ENCODE measurements at places on chromosomes 1 and 21.

DNA sequence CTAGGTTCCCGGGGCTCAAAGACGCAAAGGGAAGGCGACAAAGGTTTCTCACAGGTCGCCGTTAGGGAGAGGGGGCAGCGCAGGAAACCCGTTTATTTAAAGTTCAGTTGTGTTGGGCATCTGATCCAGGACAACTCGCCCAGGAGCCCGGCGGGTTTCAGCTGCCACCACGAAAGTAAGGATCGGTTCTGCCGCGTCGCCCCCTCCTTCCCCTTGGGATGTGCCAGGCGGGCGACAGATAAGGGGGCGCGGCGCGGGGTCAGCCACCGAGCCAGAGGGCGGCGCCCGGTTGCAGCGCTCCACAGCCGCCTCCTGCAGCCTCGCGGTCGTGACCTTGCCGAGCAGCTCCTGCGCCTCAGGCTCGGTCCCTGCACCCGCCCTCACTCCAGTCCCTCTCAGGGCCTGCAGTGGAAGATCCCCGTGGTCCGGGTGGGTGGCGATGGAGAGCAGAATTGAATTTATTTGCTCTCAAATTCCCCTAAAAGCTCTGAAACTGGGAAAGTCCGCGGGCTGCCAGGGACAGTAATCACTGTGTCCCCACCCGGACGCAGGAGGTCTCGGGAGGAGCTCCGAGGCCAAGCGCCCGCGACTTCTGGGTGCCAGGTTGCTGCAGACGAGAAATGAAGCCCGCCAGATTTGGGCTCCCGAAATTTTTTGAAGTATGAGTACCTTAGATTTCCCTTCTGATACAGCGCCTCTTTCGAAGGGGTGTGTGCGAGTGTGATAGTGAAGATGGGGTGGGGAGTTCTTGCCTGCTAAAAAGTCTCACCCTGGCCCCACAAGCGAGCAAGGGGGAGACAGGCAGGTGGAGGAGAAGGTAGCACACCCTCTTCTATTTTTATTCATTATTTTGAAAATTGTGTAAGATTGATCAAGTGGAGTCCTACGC lies 28.4 kb upstream of the NFIA start:
- DNase-seq: peak; percentile 14

DNA sequence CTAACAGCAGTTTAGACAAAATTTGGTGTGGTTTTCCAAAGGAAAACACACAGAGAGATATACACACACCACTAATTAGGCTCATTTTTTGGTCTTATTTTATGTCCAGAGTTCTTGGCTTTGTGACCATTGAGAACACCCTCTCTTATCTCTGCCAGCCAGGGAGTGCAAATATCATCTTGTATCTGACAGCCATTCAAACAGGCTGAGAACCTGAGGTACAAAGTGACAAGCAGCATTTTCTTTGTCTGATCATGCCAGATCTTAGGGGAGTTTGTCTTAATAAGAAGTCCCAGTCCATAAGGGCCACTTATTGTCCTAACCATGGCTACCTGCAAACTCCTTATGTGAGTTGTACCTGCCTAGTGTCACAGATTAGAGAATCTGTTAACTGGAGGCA lies 1165.2 kb downstream of the BRINP3 start:
- DNase-seq: no peak

GRCh38 chr1:176159993-176160392 lies 47.1 kb downstream of the COP1 start:
- no peak for DNase-seq

DNA sequence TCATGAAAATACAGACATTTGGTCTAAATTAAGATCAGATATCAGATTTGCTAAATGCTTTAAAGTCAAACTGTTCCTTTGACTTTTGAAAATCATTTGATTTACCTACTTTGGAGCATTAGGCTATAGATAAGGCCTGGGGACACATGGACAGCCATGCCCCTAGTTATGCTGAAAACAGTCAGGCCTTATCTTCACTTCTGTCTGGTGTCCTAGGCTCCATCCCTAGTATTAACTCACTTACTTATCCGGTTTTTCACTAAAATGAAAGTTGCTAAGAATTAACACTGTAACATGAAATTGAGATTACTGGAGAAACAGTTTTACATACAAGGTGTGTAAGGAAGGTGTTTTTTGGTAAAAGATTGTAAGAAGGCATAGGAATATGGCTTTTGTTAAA lies 4.5 kb upstream of the CATSPERE start:
- DNase-seq: no peak

GRCh38 chr1:150970808-150971582 lies 3.6 kb downstream of the CERS2 start:
- no peak for DNase-seq

DNA sequence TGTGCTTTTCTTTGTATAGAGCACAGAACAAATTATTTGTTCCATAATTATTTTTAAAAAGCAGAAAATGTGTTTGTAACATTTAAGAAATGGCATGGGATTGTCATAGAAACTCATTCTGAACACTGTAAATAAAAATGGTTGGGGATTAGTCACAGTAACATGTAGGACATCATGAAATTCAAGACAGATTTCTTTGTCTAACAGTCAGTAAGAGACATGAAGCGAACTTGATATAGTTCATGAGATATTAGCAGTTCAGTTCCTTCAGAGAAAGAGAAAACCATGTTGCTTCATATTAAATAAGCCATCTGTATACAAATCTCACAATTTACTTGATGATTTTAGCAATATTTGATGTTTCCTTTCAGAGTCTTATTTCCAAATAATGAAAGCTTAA lies 19.7 kb downstream of the NFIA start:
- DNase-seq: no peak

GRCh38 chr1:226349801-226350518 lies 41.0 kb upstream of the LIN9 start:
- no peak for DNase-seq

- DNase-seq: no peak
Observed at GRCh38 chr1:9300573-9300972, 7.9 kb downstream of the SPSB1 start.

DNA sequence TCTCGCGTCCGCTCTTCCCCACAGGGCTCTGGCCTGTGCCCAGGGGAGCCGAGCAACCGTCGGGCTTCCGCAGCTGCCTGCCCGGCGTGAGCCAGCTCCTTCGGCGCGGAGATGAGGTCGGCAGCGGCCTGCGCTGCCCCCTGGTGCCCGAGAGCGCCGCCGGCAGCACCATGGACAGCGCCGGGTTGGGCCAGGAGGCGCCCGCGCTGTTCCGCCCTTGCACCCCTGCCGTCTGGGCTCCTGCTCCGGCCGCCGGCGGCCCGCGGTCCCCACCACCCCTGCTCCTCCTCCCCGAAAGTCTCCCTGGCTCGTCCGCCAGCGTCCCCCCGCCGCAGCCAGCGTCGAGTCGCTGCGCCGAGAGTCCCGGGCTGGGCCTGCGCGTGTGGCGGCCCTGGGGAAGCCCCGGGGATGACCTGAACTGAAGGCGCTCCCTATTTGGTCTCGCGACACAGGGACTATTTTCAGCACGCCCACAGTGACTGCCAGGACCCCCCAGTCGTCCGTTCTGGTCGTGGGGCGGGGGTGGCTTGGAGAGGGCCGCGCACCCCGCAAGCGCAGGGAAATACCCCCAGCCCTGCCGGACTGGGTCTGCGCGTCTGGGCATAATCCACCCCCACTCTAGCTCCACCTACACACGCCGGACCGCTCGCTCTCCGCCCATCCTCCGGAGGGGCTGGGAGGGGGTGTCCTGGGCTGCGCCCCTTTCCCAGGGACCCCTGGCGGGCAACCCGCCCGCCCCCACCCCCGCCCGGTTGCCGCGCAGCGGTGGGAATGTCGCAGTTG lies 1.3 kb downstream of the HES3 start:
- DNase-seq: peak; percentile 79

- no peak for DNase-seq
Observed at GRCh38 chr21:33157303-33157702, 72.4 kb upstream of the IFNAR2 start.

- DNase-seq: no peak
Observed at GRCh38 chr1:18727956-18728355, 97.3 kb downstream of the PAX7 start.

DNA sequence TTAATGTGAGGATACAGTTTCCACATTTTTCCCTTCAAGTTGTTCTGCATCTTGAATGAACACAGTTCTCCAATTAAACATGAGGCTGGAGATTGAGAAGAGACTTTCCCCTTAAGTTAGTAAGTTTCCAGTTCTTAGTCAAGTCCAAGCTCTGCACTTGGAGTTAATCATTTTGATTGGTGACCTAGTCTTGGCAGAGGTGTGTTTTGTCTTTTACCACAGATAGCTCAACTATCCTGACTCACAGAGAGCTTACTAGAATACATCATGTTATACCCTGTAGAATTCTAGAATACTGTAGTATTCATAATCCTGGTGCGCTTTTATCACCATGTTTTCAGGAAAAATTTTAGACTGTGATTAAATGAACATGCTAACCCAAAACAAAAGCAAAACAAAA lies 129.2 kb downstream of the CYYR1 start:
- no peak for DNase-seq

DNA sequence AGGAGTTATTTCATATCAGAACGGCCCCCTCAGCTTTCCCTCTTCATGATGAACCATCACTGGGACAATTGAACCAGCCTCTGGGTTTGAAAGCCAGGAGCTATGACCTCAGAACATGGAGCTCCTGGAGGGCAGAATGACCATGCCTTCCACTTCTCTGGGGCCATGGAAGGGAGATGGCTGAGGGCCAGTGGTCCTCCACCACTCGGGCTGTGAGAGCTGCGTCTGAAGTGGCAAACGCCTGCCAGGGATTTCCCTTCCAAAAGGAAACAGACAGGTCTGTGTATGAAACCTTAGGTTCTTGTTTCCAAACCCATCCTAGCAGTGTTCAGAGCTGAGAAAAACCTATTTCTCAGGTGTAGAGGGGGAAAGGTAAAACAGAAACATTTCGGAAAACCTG lies 22.5 kb downstream of the PKP1 start:
- DNase-seq: no peak

- DNase-seq: no peak
Observed at GRCh38 chr21:28106370-28106890, 886.2 kb downstream of the LTN1 start.

DNA sequence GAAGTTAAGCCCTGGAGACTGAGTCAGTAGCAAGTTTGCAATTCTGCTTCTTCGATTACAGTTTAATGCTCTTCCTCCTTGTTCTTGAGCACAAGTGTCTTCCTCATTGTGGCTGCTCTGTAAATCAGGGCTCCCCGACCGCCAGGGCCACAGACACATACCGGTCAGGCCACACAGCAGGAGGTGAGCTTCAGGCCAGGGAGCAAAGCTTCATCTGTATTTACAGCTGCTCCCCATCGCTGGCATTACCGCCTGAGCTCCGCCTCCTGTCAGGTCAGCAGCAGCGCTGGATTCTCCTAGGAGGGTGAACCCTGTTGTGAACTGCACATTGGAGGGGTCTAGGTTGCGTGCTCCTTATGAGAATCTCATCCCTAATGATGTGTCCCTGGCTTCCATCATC lies 1.7 kb upstream of the TRAPPC10 start:
- DNase-seq: no peak

DNA sequence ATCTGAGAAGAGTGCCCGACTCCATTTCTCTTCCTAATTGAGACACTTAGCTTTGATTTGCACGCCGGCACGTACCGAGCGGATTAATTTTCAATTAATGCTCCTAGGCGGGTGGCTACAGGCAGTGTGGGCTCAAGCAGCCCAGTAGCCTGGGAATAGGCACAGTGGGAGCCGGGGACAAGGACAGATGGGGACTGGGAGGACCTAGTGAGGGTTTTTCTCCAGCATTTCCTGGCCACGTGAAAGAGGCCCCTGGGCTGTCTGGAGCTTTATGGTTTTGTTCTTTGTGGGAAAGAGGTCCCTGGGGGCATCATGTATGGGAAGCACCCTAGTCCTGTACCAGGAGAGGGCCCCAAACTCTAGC lies 78.6 kb upstream of the CSF3R start:
- DNase-seq: no peak

DNA sequence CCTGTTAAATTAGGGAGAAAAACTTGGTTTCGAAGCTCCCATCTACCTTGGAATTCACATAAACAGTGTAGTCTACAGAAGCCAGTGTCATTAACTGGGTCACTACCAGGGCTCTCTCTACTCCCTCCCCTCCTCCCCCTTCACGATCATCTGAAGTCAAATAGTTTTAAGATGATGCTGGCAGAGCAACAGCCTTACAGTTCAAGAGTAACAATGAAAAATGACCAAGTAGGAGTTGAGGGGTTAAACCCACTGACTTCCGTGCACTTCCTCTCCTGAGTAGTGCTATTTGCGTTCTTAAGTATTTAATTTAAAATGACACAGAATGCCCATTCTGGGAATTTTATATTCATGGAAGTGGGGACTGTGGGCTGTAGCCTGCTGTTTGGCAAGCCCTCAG lies 236.9 kb downstream of the SIPA1L2 start:
- DNase-seq: no peak

GRCh38 chr1:35894183-35894582 lies 11.2 kb downstream of the AGO1 start:
- DNase-seq: no peak

DNA sequence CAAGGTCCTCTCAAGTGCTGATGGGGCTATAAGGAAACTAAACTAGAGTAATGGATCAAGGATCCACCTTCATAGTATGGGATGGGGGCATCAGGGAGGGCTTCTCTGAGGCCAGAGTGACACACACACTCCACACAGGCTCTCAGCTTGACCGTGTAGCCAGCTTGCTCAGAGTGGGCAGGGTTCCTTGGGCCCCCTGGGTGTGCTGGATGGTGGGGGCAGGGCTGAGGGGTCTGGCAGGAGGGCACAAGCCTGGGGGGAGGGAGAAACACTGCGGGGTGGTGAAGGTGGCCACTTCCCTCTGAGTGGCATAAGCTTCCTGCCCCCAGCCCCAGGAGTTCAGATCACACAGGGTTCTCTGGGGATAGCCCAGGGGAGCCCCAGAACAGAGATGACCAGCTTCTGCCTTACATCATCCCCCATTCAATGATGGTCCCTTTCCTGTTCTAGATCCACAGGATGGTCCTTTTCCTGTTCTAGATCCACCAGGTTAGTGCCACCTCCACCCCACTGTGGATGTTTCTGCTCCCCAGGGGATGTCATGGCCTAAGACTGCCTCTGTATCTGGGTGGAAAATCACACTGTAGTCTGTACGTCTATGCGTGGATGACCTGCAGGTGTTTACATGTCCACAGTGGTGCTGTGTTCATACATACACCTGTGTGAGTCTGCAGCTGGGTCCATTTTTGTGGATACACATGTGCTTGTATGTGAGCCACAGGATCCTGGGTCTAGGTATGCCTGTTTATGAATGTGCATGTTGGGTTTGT lies 525.0 kb downstream of the PTPRU start:
- DNase-seq: no peak

DNA sequence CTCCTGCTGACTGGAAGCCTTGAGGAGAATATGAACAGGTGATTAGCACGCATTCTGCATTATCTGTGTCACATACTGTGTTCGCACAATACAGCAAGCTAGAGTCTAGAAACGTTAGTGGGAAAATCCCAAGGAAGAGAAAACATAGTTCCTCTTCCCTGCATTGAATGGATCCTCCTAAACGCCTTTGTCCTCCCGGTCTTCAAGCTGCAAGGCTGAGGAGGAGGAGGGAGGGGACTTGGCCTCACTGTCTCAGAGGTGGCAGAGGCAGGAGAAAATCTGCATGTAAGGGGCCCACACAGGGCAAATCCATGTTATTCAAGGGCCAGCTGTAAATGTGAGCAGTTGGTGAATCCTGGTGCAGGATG lies 34.4 kb downstream of the WNT9A start:
- DNase-seq: no peak

GRCh38 chr1:22208268-22208972 lies 65.5 kb upstream of the WNT4 start:
- no peak for DNase-seq

Data from activated naive CD4-positive, alpha-beta T cell treated with anti-CD3 and anti-CD28 coated beads for 36 hours (primary cell).